ENCODE measurements at places on chromosomes 6 and 20. TPM values are rescaled to one million over a fixed set of nuclear protein-coding genes. Genes with fewer than 3 reads are reported as not detected.

CCN6 gene
- not detected for total RNA-seq

SRPK1 gene
- 88.4 TPM for total RNA-seq

FOXC1 gene
- 14.1 TPM for total RNA-seq

PKIB gene
- total RNA-seq, result 0.33 TPM

PLG gene
- not detected for total RNA-seq

MTFR2 gene
- total RNA-seq, result 4.8 TPM

ARMC12 gene
- total RNA-seq, result not detected

RFX6 gene
- total RNA-seq, result not detected

OR2J3 gene
- total RNA-seq, result under 0.01 TPM

OR2B2 gene
- total RNA-seq, result not detected

MYBL2 gene
- 24.5 TPM for total RNA-seq

GJA10 gene
- total RNA-seq, result not detected

CABLES2 gene
- total RNA-seq, result 3.9 TPM

ZC3H12D gene
- total RNA-seq, result not detected

TTI1 gene
- total RNA-seq, result 18.9 TPM

SLC22A7 gene
- not detected for total RNA-seq

HLA-DQB2 gene
- not detected for total RNA-seq

KHDC1L gene
- not detected for total RNA-seq

BPIFB4 gene
- total RNA-seq, result not detected

SOBP gene
- 3.9 TPM for total RNA-seq

BCAS1 gene
- not detected for total RNA-seq

HLA-DMA gene
- total RNA-seq, result 2.0 TPM

ZBP1 gene
- total RNA-seq, result not detected

SLC26A8 gene
- total RNA-seq, result not detected

CSNK2A1 gene
- total RNA-seq, result 118 TPM

POM121L2 gene
- total RNA-seq, result not detected

CTAGE9 gene
- not detected for total RNA-seq

POLR1H gene
- total RNA-seq, result 28.7 TPM

ULBP3 gene
- 20.1 TPM for total RNA-seq

COL12A1 gene
- total RNA-seq, result 19.3 TPM

Measured in vein endothelial cell (primary cell).